ENCODE measurements at places on chromosomes 16 and 17. TPM values are rescaled to one million over a fixed set of nuclear protein-coding genes. Genes with fewer than 3 reads are reported as not detected.

DNA sequence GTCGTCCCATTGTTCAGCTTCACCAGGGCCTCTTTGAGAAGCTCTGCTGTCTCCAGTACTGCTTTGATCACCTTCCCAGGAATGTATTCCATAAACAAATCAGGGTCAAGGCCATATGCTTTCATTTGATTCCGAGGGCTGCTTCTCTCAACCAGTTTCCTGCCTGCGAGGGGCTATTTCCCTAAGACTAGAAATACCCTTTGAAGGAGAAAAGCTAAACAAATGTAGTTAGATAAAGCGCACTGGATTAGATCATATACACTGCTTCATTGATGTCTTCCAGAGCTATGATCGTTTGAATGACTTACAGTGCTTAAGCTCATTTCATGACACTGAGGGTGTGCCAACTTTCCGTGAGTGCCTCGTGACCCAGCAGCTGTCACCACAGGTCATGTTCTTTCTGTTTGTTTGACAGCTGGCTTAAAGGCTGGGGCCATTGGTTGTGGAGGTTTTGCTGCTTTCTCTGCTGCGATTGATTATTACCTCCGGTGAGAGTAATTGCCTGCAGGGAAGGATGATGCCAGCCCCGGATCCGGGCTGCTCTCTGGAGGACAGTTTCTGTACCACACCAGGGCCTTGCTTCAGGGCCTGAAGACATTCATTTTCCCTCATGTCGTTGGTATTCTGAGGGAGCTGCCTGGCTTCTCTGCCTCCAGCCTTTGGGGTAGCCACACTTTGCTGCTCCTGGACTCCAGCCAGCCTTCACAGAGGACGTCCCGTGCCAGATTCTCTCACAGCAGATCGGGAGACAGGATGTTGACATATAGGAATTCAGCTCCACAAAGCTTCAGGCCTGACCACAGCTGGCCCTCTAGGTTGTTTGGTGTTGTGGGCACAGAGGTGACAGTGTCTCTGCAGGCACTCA lies 3.9 kb downstream of the TIMM22 start:
- DNase-seq = peak; percentile 73

DNA sequence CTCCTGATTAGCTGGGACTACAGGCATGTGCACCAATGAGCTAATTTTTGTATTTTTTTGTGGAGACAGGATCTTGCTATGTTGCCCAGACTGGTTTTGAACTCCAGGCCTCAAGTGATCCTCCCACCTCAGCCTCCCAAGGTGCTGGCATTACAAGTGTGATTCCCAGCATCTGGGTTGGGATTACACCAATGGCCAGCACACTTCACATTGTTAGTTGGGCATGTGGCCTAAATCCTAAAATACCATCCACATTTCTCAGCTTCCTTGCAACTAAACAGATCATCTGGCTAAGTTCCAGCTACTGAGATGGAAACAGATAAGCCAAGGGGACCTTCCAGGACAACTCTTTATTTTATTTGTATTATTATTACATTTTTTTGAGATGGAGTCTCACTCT lies 9.9 kb downstream of the RABEP2 start:
- DNase-seq = peak; percentile 86

GRCh38 chr16:50944436-50944835 lies 202.6 kb downstream of the CYLD start:
- DNase-seq = no peak

GRCh38 chr17:2776589-2777241 lies 19.5 kb upstream of the RAP1GAP2 start:
- no peak for DNase-seq

GRCh38 chr17:8038954-8039610 lies at the start of gene ALOX15B:
Gene ALOX15B (plus strand): TSS chr17:8039059. CDS start chr17:8039156, 97 bp downstream.
- DNase-seq = no peak

GRCh38 chr16:68664297-68664696 lies 19.2 kb downstream of the CDH3 start:
- DNase-seq = no peak

DNA sequence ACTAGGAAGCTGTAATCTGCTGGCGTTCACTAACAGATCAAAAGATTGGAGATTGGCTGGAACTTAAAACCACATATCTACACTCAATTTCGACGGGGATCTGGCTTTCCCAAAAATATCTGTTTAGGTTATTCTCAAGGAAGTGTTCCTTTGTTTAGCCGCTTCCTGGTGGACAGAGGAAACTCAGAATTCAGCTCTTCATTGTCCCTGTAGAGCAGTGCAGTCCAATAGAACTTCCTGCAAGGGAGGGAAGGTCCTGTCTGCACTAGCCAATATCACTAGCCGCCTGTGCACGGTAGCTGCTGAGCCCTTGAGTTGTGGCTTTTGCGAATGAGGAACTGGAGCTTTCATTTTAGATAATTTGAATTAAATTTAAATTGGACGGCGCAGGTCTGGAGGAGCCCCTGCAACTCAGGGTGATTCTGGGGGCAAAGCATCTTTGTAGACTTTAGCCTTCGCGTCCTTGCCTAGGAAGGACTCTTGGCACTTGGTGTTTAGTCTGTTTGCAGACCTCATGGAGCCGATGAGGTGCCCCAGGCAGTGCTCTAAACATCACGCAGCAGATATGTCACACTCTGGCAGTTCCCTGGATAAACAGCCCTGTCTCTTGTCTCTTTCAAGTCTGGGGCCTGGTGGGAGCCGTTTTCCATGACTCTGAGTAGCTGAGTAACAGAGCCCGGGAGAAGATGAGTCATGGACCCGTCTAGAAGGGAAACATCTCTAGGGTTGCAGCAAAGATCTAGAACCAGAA lies 122.2 kb downstream of the CCDC182 start:
- peak; percentile 97 for DNase-seq

DNA sequence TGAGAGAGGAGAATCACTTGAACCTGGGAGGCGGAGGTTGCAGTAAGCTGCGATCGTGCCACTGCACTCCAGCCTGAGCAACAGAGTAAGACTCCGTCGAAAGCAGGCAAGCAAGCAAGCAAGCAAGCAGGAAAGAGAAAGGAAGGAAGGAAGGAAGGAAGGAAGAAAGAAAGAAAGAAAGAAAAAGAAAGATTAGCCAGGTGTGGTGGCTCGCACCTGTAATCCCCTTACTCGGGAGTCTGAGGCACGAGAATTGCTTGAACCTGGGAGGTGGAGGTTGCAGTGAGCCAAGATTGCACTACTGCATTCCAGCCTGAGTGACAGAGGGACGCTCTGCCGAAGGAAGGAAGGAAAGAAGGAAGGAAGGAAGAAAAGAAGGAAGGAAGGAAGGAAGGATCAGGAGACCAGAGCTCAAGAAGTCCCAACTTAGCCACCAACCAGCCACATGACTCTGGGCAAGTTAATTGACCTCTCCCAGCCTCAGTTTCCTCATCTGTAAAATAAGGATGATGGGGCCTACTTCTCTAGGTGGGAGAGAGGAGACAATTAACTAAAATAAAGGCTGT lies 6.5 kb downstream of the GFAP start:
- DNase-seq = no peak

DNA sequence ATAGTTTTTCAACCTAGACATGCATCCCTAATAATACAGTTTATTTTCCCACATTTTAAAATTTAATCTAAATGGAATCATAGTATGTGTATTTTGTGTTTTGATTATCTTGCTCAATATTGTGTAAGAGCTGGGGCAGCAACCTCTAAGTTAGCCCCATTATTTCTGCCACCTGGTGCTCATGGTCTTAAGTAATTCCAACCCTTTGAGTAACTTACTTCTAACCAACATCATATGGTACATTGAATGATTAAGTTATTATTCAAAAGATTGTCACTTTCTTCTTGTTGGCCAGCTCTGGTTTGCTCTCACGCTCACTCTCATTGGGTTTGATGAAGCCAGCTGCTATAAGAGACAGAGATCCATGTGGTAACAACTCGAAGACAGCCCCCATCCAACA lies 3.9 kb upstream of the KRTAP4-3 start:
- no peak for DNase-seq

GRCh38 chr17:82615084-82616020 lies 32.9 kb downstream of the WDR45B start:
- no peak for DNase-seq

- no peak for DNase-seq
Observed at GRCh38 chr17:63838631-63839171, 3.8 kb downstream of the SMARCD2 start.

GRCh38 chr16:17237350-17237944 lies 233.3 kb downstream of the XYLT1 start:
- DNase-seq = no peak

DNA sequence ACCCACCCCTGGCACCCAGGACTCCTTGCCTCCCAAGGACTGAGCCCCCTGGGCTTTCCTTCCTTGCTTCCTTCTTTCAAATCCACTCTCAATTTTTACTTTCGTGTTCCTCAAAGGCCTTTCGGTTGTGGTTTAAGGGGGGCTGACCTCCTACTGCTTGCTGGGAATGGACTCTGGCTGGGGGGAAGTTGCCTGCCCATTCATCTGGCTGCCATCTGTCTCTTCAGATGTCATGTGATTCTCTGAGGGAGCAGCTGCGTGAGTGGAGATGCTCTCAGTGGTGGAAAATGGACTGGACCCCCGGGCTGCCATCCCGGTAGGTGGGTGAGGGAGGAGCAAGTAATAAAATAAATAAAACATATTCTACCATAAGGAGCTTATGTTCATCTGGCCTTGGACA lies 93.8 kb upstream of the RPRML start:
- DNase-seq = no peak

DNA sequence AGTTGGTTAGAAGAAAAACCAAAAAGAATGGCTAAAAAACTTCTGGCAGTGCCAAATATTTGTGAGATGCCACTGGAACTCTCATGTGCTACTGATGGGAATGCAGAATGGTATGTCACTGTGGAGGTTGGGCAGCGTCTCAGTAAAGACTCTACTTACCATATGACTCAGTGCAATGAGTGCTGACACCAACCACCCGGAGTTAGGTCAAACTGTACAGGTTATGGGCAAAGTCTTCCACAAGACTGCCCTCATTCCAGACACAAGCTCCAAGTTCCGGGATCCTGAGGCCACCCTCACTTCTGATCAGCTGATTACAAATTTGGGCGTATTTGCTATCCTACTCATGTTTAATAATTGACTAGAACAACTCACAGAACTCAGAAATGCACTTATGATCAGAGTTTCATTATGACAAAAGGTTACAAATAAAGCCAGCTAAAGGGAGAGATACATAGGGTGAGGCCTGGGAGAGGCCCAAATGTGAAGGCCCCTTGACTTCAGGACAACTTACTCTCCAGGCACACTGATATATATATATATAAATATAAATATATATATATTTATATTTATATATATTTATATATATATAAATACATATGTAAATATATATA lies 114.9 kb downstream of the TRIM37 start:
- peak; percentile 86 for DNase-seq

DNA sequence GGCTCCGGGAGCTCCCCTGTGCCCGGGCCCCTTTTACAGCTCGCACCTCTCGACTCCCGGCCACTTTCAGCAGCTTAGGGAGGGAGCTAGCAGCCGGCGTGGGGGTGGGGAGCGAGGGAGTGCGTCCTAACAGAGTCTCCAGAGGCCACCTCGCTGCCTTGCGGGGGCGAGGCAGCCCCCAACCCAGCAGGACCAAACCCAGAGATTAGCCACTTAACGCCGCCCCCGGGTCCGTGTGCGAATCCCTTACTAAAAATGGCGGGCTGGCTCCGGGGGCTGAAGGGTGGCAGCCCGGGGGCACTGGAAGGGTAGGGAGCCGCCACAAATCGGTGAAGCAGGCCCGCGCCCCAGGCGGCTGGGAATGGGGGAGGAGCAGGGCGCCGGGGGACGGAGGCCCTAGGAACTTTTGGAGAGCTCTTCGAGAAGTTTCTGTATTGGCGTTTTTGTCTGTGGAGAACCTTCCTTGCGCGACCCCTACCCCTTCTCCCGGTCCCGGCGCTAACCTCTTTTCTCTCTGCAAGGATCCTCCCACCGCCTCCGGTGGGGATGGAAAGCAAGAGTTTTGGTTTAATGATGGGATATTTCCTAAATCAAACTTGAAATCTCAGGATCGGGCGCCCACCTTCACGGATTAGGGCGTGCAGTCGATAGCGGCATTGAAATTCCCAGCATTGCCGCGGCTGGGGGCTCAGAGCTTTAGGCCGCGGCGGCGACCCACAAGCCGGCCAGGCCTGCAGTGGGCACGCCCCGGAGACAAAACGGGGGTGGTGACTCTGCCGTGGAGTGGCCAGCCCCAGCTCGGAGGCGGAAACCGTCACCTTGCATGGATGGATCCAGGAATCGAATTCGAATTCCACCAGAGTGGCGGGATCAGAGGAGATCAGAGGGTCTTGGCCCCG lies 793 bp upstream of the IRX3 start:
- DNase-seq = no peak

GRCh38 chr16:30430428-30430970 lies 669 bp upstream of the DCTPP1 start:
- DNase-seq = peak; percentile 15

DNA sequence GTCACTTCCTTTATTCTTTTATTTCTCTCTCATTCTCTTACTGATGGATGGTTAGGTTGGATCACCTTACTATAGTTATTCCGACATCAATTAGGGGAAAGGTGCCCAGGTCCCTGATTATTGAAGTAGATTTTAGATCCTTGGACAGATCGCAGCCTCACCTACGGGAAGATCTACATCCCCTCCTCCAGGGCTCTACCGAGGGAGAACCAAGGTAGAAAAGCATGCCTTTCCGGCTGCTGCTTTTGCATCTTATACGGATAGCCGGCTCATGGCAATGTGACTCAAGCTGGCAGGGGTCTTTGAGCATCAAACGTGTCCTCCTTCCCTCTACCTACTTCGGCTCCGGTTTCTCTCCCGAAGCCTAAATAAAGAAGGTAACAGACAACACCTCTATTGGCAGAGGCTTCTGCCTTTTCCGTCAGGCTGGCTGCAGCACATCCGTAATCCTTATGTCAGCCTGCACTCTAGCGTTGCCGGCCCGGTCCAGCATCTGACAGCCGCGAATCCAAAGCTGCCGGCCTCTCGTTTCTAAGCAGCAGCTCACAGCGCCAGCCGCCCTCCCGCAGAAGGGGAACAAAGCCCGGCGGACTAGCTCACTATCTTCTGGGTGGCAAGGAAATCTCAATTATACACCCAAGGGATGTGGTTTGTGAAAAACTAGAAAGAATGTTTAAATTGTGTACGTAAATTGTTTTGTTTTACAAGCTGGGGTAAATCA lies 46.9 kb downstream of the IRX6 start:
- peak; percentile 44 for DNase-seq

GRCh38 chr16:56324406-56324805 lies 100.9 kb downstream of the AMFR start:
- peak; percentile 81 for DNase-seq

Gene SKAP1
- total RNA-seq = 0.42 TPM

Gene SDK2
- 0.30 TPM for total RNA-seq

Gene BCL6B
- total RNA-seq = not detected

Gene CCL5
- total RNA-seq = 36.1 TPM

Gene FA2H
- total RNA-seq = not detected

Gene FSCN2
- total RNA-seq = not detected

Gene PDE6G
- total RNA-seq = not detected

Gene HEATR9
- not detected for total RNA-seq

Gene TSR3
- 54.2 TPM for total RNA-seq

Gene TP53TG3
- not detected for total RNA-seq
